ENCODE measurements at places on chromosomes 3 and 15. TPM values are rescaled to one million over a fixed set of nuclear protein-coding genes. Genes with fewer than 3 reads are reported as not detected.

SLC49A4 gene
- total RNA-seq, result 20.0 TPM

DNA sequence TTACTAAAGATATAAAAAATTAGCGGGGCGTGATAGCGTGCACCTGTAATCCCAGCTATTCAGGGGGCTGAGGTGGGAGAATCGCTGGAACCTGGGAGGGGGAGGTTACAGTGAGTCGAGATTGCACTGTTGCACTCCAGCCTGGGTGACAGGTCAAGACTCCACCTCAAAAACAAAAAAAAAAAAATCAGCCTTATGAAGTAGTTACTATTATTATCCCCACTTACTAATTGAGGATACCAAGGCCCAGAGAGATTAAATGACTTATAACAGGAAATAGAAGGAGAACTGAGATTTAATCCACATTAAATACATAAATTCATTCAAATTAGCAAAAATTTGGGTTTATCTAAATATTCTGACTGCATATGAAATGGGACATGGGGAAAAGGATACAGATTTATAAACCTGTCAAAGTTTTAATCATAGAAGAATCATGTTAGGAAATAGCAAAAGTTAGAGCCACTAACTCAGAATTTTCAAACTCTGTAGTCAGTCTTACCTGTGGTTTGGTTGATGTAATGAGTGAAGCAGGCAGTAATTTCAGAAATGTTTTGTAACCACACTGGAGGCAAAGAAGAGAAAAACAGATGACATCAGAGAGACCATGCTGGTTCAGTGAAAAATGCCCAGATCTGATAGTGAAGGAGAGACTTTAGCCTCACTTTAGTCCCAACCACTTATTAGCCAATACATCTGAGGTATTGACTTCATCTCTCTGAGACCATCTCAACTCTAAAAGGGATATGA is 25.0 kb upstream of the ACAP2 start:
- no peaks in the 10 kb centered on the region for H3K4me1 ChIP-seq
- no peaks in the 10 kb centered on the region for H3K27me3 ChIP-seq
- no peaks in the 10 kb centered on the region for H3K36me3 ChIP-seq

- H3K27ac ChIP-seq, result peak overlapping the region; percentile 67
- H3K4me1 ChIP-seq, result peaks cover 79% of the 10 kb centered on the region
- DNase-seq, result peak; percentile 40
- no peaks in the 10 kb centered on the region for H3K27me3 ChIP-seq
- no peaks in the 10 kb centered on the region for H3K36me3 ChIP-seq
Measured at GRCh38 chr3:123076496-123077418, 9.9 kb downstream of the PDIA5 start.

- DNase-seq, result no peak
- no peaks in the 10 kb centered on the region for H3K4me1 ChIP-seq
- H3K27ac ChIP-seq, result no peak overlapping the region
- H3K27me3 ChIP-seq, result no peaks in the 10 kb centered on the region
Measured at GRCh38 chr15:86432861-86433260, 353.2 kb downstream of the AGBL1 start.

TM6SF1 gene
- total RNA-seq, result 11.0 TPM

DNA sequence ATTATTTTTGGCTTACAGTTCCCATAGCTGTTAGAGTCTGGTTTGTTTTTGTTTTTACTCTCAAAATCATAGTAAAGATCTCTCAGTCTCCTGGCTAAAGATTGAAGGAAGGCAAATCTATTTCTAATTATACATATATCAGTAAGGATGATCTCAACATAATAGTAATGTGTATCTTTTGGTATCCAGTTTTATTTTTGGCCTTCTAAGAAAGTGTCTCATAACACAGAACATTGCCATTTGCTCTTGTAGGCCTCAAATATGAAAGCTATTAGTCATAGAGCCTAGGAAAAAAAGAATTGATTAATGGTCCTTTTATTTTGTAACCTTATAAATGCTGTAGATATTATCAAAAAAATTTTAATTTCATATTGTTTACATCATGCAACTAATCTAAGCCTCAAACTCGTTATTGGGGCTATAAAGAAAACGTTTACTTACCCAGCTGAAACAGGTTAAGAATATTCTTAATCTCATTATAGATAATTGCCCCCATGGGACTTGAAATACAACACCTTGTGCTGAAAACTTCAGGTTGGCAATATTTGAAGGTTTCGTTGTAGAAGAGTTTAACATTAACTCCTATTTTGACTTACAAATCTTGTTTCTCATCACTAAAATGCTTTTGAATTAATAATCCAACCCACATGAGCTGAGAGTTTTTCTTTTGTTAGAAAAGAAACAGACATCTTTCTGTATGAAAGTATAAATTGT is 16.7 kb downstream of the FBXO45 start:
- DNase-seq, result no peak
- H3K27ac ChIP-seq, result no peak overlapping the region
- H3K36me3 ChIP-seq, result peaks cover 11% of the 10 kb centered on the region
- no peaks in the 10 kb centered on the region for H3K4me1 ChIP-seq
- H3K27me3 ChIP-seq, result no peaks in the 10 kb centered on the region

ITPKA gene
- 4.4 TPM for total RNA-seq

TEX55 gene
- total RNA-seq, result not detected

All from thoracic aorta (tissue), 2 donors.